MCF 10A (cell line): ENCODE measurements at places on chromosomes 16 and 17.

DNA sequence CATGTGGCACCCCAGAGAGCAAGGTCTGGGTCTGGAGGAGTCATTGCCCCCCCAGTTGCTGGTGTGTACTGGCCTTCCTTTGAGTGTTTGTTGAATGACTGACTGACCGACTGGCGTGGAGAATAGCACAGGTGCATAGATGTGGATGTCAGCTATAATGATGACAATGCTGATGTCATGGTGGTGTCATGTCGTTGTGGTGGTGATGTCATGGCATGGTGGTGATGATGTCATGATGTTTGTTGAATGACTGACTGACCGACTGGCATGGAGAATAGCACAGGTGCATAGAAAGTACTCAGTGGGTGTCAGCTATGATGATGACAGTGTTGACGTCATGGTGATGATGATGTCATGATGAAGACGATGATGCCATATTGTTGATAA, 22.1 kb downstream of the TMEM114 start:
- no peak for DNase-seq

- DNase-seq = no peak
Observed at GRCh38 chr16:87344931-87345631, 27.9 kb upstream of the C16orf95 start.

- DNase-seq = peak; percentile 22
Observed at GRCh38 chr16:64391063-64391600, 730.7 kb downstream of the CDH11 start.

GRCh38 chr17:37781451-37781850, 36.6 kb upstream of the HNF1B start:
- DNase-seq = no peak

DNA sequence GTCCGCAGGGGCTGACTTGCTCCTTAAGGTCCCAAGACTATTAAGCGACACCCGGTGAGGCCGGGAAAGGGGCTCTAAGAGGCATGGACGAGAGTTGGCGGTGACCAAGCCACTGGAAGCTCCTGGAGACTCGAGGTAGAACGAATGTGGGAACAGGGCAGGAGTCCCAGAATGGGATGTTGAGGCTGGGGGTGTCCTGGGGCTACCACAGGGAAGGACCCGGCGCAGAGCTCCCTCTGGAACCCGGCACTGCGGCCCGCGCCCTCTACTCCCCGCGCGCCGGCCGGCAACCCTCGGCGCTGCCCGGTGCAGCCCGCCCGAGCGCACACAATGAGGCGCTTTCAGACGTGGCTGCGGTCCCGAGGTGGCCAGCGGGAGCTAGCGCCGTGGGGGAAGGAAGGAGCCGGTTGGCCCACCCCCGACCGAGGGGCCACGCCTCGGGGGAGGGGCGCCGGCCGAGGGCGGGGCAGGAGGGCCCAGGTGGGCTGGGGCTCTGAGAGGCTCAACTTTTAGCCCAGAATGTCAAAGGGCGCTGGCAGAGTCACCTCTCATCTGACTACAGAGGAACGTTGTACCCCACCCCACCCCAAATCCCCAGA, at the start of gene CHST6:
Gene CHST6, minus strand, starts transcription at position 366 of the 599 bp plus-strand sequence. CDS start 15,613 bp downstream, outside the sequence.
- no peak for DNase-seq

DNA sequence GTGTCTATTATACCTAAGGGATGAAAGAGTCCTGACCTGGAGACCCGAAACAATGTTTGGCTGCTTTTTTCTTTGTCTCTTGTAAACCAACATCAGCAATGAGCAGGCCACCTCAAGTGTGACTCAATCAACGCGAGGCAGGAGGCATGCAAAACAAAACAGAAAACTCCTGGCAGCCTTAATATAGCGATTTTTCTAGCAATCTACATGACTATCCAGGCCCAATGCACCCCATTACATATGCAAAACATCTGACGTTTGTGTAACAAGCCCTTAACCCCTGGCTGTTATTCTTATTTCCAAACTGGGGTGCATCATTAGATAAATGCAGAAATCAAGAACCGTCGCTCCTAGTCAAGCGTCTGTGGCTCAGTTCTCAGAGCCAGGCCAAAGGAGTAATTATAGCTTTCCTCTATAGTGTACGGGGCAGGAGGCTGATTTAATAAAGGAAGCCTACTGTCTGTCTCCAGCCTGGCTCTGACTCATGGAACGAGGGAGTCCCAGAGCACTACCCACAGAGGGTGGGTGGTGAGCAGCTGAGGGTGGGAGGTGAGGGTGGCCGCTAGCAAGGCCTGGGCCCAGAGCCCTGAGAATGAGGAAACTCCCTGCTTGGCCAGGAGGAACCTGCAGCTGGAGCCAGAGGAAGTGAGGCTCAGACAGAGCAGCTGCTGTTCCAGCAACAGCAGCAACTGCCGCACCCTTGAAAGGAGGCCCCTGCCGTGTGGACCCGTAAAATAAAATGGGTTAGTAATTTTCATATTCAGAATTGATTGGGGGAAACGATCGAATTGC, 43.9 kb downstream of the CHD9 start:
- peak; percentile 85 for DNase-seq

DNA sequence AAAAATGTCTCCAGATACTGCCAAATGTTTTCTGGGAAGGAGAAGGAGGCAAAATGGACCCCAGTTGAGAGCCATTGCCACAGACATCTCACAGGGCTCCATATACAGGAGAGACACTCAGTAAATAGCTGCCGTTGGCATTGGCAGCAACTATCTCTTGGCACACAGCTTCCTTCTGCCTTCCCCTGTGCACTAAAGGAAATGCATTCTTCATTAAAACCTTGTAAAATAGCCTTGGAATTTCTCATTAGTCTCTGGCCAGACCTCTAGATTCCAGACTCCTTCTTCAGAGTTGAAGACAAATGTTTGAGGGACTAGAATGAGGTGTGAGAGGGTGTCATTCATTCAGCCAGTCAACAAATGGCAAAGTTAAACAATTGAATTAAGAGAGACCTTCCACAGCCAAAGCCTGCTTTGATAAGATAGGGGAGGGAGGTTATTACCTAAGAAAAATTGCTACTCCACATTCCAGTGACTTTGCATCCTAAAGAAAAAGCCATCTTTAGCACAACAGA, 223.9 kb upstream of the HS3ST3A1 start:
- DNase-seq = no peak

DNA sequence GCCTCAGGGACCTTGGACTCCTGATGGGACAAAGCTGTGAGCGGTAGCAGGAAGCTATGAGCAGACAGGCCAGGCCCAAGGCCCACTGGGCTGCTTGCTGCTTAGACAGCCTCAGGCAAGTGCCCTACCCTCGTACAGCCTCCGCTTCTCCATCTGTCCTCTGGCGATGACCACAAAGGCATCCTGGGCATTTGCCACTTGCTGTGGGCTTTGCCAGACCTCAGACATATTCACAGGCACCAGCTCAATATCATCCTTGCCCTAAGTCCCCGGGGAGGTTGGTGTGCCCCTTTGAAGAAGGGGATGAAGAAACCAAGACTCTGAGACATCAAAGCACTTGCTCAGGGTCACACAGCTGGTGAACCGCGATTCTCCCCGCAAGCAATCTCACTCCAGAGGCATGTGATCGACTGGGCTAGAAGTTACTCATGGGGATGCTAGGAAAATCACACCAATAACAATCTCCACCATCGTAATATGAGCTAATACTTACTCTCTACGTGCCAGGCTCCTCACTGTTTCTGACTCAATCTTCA, 21.7 kb downstream of the PPL start:
- peak; percentile 34 for DNase-seq

- DNase-seq = no peak
Observed at GRCh38 chr17:1434150-1434549, 21.9 kb downstream of the CRK start.

DNA sequence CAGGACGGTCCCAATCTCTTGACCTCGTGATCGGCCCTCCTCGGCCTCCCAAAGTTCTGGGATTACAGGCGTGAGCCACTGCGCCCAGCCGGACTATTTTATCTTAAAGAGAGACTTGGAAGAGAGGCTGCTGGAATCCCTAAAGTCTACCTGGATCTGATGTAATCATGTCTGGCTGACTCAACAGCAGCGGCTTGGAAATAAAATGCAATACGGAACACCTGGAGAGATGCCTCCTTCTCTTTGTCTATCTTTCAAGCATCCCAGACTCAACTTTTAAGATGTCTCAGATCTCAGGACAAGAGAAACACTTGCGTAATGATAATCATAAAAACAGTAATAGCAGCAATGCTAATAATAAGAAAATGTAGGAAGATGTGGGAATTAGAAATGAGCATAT, 95.6 kb downstream of the CDH8 start:
- no peak for DNase-seq

GRCh38 chr16:75011634-75012307, 12.9 kb downstream of the ZNRF1 start:
- peak; percentile 92 for DNase-seq

- DNase-seq = no peak
Observed at GRCh38 chr17:21042458-21043295, at the start of gene USP22. USP22 (minus strand) TSS chr17:21043011; CDS start chr17:21042835, 176 bp downstream.
